DMS79 (cell line): ENCODE measurements at places on chromosomes 7 and 10.

GRCh38 chr7:156640257-156640948, at the start of gene RNF32:
RNF32 (plus strand) TSS chr7:156640774; CDS start chr7:156643878, 3,104 bp downstream.
- peak; percentile 69 for DNase-seq

GRCh38 chr10:121860810-121861209, 67.0 kb downstream of the ATE1 start:
- no peak for DNase-seq

DNA sequence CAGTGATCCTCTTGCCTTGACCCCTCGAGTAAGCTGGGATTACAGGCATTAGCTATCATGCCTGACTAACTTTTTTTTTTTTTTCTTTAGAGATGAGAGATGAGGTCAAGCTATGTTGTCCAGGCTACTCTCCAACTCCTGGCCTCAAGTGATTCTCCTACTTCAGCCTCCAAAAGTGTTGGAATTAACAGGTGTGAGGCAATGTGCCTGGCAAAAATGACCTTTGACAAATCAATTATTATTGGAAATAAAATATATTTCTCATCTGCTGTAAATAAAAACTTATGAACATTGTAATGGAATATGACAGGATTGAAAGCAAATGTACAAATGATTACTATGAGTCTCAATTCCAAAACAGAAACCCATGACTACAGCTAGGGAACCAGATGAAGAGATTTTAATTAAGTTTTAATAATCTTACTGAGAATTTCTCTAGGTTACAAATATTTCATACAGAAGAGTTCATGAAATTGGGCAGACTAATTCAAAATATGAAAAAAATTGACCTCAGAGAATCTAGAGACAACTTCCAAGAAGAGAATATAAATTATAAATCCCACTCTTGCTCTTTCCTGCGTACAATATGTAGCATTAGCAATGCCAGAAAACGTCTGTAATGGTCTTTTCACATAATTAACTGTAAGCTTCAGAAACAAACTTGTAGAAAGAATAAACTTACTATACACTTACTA, 414.7 kb downstream of the DGKB start:
- DNase-seq = no peak

GRCh38 chr7:110669410-110669809, 421.5 kb upstream of the LRRN3 start:
- DNase-seq = no peak

- DNase-seq = no peak
Observed at GRCh38 chr10:26441491-26442214, 3.5 kb downstream of the APBB1IP start.

DNA sequence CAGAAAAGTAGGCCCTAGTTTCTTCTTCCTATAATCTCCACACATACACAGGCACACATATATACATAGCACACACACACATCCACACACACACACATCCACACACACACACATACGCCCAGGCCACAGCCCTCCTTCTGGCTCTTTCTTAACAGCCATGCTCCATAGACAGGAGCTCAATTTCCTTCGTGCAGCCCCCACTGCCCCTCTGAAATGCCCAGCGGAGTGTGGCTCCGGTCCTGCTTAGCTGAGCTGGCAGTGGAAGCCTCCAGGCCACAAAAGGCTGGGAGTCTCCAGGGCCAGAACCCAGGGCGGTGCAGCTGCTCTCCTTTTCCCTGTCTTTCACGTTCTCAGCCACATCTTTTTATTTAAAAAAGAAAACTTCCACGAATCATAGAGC, 282.9 kb upstream of the IGFBP3 start:
- no peak for DNase-seq

GRCh38 chr7:123655614-123656013, at the start of gene LMOD2:
LMOD2 (plus strand) TSS chr7:123655866; CDS start chr7:123655964, 98 bp downstream.
- DNase-seq = no peak
